ENCODE measurements at places on chromosomes 12 and 14.
A peak's percentile ranks its signal among the peaks of the same experiment; 100 is the strongest.

DNA sequence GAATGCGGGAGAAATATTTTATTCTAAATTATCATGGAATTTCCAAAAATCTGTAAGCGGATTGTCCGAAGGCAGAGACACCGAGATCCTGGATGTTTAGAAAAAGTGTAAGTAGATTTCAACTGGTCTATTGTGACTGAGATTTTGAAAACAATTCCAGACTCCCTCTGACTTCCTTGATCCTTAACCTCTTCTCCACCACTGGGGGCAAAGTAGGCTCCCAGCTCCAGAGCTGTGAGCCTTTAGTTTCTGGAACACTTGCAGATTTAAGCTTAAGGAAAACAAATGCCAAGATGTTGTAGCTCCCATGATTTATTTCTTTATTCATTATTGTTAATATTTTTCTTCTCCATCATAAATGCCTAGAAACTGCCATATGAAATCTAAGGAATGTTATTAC is 1320.5 kb upstream of the SEL1L start:
- DNase-seq = no peak

DNA sequence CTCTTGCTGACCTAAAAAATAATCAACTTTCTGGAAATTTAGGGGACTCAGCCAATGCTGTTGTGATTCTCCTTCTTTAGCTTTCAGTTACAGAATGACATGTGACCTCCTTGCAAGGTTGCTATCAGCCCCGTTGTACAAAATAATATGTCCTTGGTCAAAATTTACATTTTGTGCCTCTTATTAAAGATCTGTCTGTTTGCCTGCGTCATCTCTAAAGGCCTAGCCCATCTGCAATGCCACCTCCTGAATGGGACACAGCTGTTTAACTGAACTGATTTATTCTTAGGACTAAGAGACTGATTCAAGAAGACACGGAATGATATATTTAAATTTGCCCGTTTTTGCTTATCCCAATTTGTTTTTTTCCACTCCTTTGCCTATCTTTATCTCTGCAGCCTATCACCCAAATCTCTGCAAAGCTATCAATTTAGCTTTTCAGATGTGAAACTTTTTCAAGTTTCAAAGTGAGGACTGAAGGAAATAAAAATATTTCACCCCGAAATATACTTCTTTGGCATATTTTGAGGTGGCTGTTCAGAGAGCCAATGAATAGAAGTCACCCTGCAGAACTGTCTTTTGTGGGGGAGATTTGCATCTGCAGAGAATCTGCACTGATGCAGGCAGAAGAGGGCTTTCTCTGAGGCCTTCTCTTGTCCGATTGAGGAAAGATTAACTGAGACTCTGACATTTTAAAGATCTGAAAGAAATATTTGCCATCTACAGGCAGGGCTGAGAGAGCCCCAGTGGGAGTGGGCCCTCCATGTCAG is 126.0 kb downstream of the VEZT start:
- DNase-seq = no peak

- DNase-seq = no peak
These were observed 34.2 kb downstream of the DAO start for GRCh38 chr12:108914121-108914531.

DNA sequence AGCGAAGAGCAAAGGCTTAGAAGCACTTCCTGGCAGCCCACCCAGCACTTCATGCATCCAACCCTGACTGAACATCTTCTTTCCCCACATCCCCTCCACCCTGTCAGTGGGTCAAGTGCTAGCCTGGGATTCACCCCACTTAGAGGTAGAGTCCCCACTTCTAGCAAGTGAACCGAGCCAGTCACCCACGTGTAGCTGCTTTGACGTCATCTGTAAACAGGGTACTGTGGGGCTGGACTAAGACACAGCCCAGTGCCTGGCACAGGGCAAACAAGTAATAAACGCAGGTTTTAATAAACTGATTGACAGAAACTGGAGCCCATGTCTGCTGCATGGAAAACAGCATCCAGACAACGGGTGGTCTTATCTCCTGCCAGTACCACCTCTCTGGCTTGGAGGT is 61.7 kb downstream of the ITPK1 start:
- DNase-seq = no peak

DNA sequence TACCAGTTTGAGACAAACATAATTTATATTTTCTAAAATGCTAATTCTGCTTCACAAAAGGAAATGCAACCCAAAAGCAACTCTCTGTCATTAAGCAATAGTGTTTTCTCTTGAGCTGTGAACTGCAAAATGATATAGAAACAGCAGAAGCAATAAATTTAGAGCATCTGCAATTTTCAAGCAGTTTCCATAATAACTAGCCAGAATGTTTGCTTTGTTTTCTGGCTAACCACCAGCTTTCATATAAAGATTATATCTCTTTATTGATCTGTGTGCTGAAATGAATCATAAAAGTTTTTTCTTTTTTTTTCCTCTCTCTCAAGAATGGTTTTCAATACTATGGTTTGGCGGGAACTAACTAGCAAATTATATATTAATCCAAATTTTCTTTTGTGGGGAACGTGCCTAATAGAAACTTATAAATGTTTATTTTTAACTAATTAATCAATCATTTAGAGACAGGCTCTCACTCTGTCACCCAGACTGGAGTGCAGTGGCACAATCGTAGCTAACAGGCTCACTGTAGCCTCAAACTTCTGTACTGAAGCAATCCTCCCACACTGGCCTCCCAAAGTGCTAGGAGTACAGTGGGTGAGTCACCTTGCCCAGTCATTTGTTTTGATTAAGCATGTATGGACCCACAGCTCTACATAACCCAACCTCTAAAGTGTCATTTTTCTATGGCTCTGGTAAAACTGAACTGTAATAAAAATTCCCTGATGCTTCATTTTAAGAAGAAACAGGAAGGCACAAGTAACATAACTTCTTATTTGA is 830.1 kb upstream of the MGAT4C start:
- peak; percentile 18 for DNase-seq

Measured in NCI-H774 (cell line).